ENCODE measurements at places on chromosomes 1 and 21.

DNA sequence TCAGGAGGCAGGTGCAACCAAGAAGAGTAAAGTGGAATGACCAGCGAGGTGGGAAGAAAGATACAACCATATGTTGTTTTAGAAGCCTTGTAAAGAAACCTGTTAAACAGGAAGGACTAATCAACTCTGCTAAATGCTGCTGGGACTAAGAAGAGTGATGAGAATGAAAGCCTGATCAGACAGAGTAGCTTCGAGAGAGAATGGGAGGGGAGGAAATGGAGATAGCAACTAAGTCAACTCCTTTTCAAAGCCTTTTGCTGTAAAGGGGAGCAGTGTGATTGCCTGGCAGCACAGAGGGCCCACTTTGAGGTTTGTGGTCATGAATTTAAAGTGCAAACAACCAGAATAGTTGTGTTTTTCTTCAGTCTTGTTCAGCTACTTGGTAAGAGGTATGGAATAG, 31.4 kb downstream of the SLC30A7 start:
- no peak for DNase-seq

- no peak for DNase-seq
Observed at GRCh38 chr1:237145379-237146135, 103.6 kb downstream of the RYR2 start.

DNA sequence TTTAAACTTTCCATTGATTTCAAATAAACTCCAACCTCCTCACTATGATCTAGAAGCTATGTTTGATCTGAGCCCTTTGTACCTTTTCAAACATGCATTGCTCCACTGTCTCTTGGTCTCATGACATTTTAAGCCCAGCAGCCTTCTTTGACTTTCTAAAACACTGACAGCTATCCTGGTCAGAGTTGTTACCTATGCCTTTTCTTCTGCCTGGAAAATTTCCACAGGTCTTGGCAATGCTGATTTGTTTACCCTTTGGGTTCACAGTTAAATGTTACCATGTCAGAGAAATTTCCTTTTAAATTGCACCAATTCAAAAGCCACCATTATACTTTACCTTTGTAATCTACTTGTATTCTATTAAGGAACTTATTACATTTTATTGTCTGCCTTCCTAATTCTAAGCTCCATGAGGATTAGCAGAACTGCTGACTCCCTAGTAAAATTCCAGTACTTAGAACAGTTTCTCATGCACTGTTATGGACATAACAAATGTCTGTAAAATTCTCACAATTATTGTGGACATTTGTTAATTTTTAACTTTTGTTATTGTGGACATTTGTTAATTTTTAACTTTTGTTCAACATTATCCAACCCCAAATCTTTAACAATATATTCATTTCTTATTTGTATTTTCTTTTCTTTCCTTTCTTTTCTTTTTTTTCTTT, 1064.4 kb downstream of the NCAM2 start:
- DNase-seq: no peak

DNA sequence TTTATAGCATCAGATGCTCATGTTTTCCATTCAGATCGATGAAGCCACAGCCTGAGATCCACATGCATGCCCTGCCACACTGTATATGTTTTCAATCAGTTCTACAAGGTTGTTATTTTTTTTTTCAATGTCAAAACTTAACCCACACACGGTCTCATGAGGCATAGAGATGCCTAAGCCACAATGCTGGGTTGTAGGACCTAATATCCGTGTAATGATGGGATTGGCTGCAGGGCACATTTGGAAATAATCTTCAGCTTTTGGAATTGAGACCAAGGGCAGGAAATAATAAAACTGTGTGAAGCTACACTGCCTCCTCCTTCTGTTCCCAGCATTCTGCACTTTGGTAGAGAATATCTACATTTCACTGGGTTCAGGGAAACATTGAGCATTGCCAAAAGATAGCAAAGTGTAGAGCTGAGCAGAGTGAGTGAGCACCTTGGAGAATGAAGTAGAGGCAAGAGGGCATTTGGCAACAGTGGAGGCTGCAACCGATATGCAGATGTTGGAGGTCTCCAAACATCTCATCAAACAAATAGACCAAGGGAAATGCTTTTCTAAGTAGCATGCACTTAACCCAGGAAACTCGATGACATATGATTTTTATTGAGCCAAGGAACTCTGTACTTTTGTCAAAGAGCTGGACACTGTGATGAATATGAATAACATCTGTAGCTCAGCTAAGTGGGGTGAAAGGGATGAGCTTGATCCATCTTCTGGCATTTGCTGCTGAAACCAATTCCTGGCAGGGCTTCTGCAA, 176.7 kb downstream of the LYPLAL1 start:
- DNase-seq: no peak

- no peak for DNase-seq
Observed at GRCh38 chr1:14499312-14500040, 99.0 kb upstream of the KAZN start.

- DNase-seq: no peak
Observed at GRCh38 chr1:167815650-167816049, 93.9 kb downstream of the MPZL1 start.

Data from smooth muscle cell of the brain vasculature (primary cell).